ENCODE measurements at places on chromosomes 12 and 14.
A peak's percentile ranks its signal among the peaks of the same experiment; 100 is the strongest.

DNA sequence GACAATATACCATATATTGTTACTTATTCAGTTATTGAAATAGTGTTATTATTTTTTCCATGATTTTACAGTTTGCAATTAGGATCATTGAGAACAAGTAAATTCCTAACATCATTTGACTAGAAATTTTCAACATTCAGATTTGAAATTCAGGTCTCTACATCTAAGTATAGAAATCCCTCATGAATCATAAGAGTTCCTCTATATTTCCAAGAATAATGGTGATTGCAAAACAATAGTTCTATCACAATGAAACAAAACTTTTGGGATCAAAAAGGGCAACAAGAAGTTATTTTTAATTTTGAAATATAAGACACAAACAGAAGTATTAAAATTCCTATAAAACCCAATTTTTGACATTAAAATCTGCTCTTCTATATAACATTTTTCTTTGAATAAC lies 10.8 kb downstream of the CLEC1A start:
- DNase-seq = no peak

DNA sequence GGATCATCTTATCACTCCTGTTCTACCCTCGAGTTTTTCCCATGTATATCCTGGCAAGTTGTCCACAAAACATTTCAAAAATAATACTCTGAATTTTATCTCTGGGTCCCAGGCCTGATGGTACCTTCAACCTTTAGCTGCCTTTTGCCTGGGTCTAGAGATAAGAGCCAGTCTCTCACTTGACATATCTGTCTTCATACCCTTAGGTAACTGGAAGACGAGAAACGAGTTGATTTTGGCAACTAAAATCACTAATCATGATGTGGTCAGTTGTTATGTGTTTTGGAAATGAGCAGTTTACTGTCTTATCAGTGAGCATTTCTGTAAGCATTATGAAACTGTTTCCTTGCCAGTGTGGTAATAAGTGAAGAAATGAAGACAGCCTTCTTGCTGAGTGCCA lies 6.3 kb downstream of the RNF10 start:
- DNase-seq = no peak

DNA sequence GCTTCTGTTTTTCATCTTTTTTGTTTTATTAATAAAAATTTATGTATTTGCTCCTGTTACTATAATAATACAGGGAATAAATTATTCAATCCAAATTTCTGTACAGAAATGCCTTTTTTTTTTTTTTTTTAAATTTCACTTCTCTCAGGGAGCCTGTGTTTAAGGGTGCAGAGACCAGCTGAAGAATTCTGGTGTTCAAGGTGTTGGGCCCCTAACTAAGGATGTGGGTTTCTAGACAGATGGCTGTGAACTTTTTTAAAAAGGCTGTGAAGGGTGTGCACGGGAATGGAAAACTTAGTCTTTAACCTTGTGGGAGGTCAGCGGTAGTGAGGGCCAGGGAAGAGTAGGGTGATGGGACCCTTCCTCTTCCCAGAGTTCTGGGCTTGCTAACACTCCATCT lies 1.3 kb upstream of the DTX3 start:
- no peak for DNase-seq

- no peak for DNase-seq
Measured at GRCh38 chr14:99945732-99946651, 119.2 kb upstream of the EVL start.

DNA sequence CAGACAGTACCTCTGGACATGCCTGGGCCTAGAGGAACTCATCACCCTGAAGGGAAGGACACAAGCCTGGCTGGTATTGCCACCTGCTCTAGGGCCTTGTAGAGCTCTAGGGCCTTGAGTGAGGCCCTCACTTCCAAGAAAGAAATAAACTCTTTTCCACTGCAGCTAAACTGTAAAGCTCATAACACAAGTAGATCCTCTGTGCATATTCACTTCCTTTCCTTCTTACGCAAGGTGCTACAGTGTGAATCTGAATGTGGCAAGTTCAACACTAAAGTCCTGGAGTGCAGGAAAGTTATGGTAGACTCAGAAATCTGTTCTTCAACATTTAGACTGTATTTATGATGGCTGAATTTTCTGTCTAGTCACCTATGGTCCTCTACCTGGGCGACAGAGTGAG lies 14.5 kb downstream of the RNASE3 start:
- no peak for DNase-seq

DNA sequence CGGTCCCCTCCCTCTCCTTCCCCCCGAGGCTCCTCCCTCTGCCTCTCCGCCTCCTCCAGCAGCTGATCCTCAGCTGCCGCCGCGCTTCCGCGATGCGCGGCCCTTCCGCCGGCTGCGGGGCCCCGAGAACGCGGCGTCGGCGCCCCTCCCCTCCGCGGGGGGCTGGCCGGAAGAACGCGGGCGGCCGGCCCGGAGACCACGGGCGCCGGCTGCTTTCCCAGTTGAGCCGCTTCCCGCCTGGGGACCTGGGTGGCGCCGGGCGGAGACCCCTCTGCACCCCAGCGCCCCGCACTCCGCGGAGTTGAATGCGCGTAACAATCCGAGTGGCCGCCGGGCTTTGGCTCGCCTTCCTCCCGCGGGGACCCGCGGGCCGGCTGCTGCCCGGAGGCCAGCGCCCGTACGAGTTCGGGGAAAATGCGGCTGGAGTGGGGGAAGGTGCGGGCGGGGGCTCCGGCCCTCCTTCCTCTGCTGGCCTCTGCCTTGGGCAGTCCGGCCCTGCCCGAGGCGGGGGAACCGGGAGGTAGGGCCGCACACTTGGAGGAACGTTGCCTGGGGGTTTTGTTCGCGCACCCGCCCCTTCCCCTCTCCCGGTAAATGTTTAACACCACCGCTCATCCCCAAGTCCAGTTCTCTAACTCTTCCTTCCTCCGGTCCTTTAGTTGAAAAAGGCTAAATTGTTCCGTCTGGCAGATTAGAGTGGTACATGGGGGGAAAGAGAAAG lies 393 bp upstream of the DCAF5 start:
- no peak for DNase-seq

GRCh38 chr12:52788876-52789636 lies 6.9 kb downstream of the KRT3 start:
- DNase-seq = no peak

DNA sequence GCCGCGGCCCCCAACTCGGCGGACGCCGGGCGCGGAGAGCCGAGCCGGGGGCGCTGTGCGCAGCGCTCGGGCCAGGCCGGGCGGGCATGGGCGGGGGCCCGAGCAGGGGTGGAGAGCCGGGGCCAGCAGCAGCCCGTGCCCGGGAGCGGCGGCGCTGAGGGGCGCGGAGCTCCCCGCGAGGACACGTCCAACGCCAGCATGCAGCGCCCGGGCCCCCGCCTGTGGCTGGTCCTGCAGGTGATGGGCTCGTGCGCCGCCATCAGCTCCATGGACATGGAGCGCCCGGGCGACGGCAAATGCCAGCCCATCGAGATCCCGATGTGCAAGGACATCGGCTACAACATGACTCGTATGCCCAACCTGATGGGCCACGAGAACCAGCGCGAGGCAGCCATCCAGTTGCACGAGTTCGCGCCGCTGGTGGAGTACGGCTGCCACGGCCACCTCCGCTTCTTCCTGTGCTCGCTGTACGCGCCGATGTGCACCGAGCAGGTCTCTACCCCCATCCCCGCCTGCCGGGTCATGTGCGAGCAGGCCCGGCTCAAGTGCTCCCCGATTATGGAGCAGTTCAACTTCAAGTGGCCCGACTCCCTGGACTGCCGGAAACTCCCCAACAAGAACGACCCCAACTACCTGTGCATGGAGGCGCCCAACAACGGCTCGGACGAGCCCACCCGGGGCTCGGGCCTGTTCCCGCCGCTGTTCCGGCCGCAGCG lies 639 bp downstream of the FZD10 start:
- no peak for DNase-seq

DNA sequence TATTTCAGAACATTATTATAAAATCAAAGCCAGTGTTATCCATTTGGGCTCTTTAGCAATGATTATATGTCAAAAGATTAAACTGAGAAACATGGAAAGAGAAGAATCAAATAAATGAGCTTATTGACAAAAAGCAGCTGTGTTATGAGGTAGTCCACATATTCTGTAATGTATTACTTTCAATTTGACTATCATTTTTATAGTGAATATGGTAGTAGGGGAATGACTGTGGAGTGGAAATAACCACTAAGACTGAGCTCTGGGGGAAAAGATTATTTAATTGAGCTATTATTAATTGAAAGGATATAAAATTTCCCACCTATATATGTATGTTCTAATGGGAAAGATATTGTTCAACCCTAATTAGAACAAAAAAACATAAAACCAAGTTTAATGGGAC lies 381.3 kb downstream of the TMTC2 start:
- DNase-seq = no peak

- no peak for DNase-seq
Measured at GRCh38 chr12:101039848-101040531, 170.0 kb downstream of the SLC5A8 start.

DNA sequence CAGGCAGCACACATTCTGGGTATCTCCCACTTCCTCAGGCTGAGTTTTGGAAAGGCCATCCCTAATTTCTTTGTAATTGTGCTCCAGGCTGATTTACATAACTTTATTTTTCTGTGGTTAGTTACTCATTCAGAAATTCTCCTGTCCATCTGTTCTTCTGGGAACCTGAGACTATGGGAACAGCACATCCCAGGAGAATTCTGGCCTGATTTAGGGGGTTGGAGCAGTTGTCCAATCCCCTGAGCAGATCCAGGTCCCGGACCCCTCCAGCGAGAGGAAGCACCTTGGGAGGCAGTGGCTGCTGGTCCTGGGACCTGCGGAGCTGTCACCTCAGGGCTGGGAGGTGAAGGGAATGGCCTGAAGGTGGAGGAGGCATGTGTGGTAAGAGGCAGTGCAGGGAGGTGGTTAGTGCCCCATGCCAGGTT lies 40.4 kb downstream of the TSPAN9 start:
- DNase-seq = no peak

DNA sequence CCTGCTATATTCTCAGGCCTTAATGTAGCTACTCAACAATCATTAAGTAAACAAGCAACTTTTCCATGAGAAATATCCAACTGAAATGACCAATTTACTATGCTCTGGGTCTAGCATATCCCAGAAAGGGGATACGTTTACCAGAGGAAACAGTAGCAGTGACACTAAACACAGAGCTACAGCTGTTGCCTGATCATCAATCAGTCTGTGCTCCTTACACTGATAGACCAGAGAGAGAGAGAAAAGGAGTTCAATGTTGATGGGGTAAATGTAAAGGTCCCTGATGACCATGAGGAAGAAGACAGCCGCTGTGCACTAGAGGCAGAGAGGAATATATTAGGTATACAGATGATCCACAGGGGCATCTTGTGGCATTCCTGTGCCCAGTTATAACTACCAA lies 397.2 kb upstream of the USP15 start:
- DNase-seq = no peak

- no peak for DNase-seq
Measured at GRCh38 chr12:86407620-86408208, 151.5 kb upstream of the MGAT4C start.

- peak; percentile 94 for DNase-seq
Measured at GRCh38 chr12:123972457-123973401, at the start of the genes CCDC92 and ZNF664. TSS of gene CCDC92 (minus strand) at chr12:123972831. CDS start at chr12:123944305, 28,526 bp downstream. TSS of gene ZNF664 (plus strand) at chr12:123973215. CDS start at chr12:124012145, 38,930 bp downstream.

DNA sequence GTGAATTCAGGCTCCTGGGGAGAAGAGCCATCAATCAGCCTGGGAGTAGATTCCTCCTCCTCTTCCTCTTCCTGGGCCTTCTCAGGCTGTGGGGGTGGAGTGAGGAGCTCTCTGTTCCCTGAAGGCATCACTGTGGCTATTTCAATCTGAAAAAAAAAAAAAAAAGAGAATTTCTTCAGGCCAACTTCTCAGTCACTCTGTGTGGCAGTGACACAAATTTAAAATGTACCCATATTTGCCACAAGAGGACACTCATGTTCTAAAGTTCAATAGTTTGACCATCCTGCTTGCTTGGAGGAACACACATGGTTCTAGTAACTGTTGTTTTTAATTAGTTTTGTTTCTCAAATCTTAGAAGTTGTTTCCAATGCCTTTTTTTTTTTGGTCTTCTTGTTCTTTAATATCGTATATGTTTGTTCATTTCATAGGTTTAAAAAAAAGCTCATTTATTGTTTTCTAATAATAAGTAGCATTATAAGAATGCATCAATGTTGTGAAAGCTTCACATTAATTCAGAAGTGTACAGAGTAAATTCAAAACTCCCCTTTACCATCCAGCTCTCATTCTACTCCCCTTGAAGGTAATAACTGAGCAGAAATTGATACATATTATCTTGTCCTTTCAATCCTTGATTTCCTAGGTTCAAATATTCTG lies 23.3 kb upstream of the CCER1 start:
- DNase-seq = no peak

DNA sequence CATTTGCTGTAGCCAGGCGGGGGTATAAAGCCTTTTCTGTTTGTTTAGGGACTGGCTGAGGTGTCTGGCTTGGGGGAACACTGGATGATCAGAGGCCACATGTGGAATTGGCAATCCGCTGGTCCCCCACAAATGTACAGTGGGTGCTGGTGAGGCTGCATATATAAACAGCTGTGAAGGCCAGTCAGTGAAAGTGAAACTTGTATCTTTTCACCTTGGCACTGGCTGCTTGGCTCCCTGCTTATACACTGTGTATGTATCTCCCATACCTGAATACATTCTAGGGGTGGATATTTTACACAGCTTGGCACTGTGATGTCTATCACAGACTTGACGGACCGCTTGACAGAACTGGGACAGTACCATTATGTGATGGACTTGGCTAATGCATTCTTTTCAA lies 246.8 kb upstream of the AVPR1A start:
- no peak for DNase-seq

GRCh38 chr12:25497021-25497420 lies 56.1 kb downstream of the LMNTD1 start:
- DNase-seq = no peak

- DNase-seq = no peak
Measured at GRCh38 chr14:81534510-81535074, 939 bp upstream of the SEL1L start.

DNA sequence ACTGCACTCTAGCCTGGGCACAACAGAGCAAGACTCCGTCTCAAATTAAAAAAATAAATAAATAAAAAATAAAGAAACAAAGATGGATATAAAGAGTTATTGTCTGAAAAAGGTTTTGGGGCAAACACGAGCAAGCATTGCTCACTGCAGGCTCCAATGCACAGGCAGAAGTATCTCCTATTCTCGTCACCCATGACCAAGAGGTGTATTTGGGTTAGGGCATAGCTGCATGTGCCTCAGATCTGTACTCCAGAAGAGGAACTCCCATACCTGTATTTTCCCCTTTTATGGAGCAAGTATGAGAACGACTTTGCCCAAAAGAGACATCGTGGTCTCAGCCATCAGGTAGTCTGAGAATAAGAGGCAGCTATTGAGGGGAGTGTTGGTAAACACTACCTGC lies 10.2 kb upstream of the TCP11L2 start:
- DNase-seq = no peak

GRCh38 chr12:62123721-62124203 lies 136.4 kb upstream of the USP15 start:
- peak; percentile 12 for DNase-seq

- no peak for DNase-seq
Measured at GRCh38 chr12:110627500-110628195, 13.7 kb downstream of the TCTN1 start.

GRCh38 chr12:42145197-42145549 lies 499 bp upstream of the GXYLT1 start:
- no peak for DNase-seq
